Stimulated activated CD4-positive, alpha-beta T cell treated with anti-CD3 and anti-CD28 coated beads, Interleukin-4, amount 100 ng/mL, for 24 hours (primary cell): ENCODE measurements at places on chromosomes 7 and 10.

DNA sequence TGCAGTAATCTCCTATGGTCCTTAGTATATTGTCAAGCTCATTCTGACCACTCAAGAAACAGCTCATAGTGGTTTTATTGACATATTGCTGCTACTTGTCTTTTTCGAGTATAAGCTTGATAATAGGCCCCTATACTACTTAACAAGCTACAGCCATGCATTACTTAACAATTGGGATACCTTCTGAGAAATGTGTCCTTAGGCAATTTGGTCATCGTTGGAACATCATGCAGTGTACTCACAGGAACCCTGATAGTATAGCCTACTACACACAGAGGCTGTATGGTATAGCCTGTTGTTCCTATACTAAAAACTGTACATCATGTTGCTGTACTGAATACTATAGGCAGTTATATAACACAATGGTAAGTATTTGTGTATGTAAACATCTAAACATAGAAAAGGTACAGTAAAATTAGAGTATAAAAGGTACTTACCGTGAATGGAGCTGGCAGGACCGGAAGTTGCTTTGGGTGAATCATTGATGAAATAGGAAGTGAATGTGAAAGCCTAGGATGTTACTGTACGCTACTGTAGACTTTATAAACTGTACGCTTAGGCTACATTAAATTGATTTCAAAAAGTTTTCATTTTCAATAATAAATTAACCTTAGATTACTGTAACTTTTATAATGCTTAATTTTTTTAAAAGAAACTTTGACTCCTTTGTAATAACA is 160.9 kb downstream of the LRRC4 start:
- DNase-seq: no peak

GRCh38 chr10:5043716-5044115 is 40.1 kb upstream of the AKR1C2 start:
- DNase-seq: no peak

- DNase-seq: no peak
These were observed 38.2 kb upstream of the CYP2C18 start for GRCh38 chr10:94645285-94645684.

GRCh38 chr7:50864694-50865093 is 82.0 kb upstream of the GRB10 start:
- DNase-seq: no peak

DNA sequence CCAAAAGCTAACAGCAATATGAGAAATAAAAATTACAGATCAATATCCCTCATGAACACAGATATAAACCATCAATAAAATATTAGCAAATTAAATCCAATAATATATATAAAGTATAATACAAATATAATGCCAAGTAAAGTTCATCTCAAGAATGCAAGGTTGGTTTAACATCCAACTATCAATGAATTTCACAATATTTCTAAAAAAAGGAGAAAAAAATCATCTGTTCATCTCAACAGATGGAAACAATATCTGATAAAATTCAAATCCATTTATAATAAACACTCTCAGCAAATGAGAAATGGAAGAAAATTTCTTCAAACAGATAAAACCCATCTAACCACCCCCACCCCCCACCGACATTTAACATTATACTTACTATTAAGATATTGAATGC is 86.9 kb downstream of the SIRT1 start:
- DNase-seq: no peak

DNA sequence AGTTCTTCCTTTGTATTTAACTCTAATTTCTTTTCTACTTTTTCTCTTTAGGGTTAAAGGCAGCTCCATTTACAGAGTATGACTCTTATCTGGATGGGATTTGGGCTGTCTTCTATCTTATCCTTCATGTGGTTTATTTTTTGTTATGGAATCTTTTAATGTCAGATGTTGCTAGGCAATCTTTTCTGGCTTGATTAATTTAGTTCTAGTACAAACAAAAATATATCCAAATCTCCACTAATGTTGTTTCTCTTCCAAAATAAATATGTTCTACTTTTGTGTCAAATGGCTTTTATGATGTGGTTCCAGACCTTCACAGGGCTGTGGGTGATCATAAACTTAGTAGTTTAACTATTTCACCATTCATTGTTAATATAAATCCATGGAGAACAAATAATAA is 246.9 kb downstream of the AHR start:
- DNase-seq: no peak

- no peak for DNase-seq
These were observed 73.6 kb downstream of the RELN start for GRCh38 chr7:103915680-103916357.

- no peak for DNase-seq
These were observed 91.0 kb downstream of the ELMO1 start for GRCh38 chr7:37357637-37357996.
